ENCODE measurements at places on chromosomes 6 and 20.

DNA sequence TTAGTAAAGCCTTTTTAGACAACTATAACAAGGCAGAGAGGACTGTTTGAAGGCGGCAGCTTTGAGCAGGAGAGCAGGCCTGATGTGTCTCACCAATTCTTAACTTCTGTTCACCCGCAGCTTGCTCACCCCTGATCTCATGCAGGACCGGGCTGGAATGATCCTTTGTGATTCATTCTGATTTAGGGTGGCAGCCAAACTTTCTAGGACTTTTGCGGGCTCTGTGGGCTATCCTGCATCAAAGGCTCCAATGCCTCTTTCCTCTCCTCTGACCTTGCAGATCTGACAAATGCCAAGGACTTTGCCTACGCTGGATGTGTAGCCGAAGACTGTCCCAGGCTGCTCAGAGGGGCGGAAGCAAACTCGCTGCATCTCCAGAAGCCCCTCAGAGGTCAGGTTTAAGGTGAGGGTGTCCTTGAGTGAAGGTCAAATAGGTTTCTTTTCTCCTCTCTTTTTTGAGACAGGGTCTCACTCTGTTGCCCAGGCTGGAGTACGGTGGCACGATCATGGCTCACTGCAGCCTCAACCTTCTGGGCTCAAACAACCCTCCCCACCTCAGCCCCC, 72.3 kb downstream of the VEGFA start:
- DNase-seq = no peak

DNA sequence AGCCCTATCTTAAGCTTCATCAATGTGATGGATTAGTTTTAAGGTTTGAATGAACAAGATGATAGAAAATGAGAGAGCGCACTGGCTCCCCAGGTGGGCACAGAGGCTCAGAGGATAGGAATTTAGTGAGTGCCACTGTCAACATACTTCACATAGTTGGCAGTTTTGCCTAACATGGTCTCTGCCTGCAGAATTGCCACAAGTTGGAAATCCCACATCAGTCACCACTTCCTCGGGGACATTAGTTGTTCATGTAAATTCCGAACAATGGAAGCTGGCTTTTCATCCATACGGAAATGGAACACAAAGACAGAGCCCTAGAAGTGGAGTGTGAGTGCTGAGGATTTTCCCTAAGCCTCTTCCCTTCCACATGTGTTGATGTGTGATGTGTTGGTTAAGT, 123.9 kb upstream of the PHACTR1 start:
- DNase-seq = no peak

DNA sequence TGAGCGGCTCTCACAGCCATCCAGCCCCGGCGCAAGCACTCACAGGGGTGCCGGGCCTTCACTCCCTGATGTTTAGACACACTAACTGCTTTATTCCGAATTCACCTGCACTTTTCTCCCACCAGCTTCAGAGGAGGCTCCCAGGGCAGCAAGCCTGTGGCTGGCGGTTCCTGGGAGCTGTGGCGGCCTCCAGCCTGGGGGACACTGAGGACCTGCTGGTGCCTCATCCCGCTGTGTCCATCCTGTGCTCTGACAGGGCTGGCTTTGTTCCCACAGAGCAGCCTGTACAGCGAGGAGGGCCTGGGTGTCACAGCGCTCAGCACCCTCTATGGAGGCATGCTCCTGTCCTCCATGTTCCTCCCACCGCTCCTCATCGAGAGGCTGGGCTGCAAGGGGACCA, 3.1 kb downstream of the UNC93A start:
- DNase-seq = no peak

DNA sequence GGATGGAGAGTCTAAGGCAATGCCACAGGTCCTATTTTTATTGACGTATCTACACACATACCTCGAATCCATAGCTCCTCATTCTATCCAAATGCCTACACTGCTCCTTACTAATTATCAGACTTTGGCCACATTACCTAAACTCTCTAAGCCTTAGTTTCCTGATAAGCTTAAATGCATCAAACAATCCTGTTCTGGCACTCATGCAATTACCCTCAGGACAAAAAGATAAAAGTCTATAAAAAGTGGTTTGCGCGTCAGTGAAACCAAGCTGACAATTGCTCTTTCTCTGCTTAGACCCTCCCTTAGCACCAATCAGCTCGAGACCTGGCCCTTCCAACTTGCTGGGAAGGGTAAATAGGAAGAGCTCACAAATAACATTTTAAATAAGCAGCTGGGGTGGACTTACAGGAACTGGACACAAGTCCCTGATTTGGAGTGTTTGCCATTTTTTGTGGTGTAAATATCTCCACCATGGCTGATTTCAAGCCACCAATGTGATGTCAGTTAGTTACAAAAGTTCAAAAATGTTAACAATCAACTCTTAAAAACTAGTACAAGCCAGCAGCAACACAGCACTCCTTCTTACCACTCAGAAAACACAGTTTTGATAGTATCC, 7.2 kb upstream of the PLEKHG1 start:
- no peak for DNase-seq

DNA sequence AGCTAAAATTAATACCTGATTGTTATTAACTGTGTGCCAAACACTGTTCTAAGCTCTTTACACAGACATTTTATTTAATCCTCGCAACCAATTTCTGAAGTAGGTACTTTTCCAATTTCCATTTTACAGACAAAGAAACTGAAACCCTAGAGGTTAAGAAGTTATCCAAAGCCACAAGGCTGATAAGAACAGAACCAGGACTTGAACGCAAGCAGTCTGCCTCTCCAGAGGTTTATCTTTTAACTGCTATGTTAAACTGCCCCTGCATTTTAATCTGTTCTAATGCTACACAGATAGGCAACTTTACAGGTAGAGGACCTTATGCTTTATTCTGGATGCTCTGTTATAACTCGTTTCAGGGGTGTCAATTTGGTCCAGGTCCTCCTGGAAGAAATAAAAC, 118.2 kb downstream of the SLC16A10 start:
- DNase-seq = no peak

DNA sequence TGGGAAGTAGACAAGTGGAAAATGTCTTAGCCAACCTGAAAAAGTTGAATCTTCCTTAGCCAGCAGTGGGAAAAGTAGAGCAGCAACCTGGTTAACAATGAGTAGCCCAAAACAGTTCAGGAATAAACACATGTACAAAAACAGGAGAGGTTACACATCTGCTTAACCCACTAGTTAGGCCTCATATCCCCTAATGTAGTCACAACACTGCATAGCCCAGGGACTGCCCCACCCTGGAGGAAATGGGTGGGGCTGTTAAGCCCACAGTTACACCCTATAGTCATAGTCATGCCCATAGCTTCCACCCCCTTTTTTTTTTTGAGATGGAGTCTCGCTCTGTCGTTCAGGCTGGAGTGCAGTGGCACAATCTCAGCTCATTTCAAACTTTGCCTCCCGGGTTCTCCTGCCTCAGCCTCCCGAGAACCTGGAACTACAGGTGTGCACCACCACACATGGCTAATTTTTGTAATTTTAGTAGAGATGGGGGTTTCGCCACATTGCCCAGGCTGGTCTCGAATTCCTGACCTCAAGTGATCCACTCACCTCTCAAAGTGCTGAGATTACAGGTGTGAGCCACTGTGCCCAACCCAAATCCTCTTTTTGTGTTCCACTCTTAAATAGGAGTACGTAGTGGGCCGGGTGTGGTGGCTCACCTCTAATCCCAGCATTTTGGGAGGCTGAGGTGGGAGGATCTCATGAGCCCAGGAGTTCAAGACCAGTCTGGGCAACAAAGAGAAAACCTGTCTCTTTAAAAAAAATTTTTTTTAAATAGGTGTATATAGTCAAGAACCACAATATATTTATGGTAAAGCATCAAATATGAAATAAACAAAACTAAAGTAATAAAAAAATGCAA, 24.5 kb downstream of the ILRUN start:
- peak; percentile 62 for DNase-seq

DNA sequence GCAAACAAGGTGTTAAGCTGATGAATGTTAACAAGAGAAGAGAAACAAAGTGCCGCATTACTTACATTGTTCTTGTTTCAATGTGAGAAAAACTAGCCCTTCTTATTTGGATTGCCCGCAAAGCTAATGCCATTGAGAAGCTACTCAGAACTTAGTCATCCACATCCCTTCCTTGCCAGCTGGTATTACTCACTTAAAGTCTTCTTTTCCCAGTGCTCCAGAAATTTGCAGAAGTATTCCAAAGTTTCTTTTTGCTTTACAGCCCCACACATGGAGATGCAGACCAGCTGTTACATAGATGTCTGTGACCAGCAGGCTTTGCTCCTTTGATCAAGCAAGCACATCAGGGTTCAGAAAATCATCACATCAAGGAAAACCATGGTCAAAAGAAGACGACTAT, 529.0 kb downstream of the TBC1D32 start:
- no peak for DNase-seq
